ENCODE measurements at places on chromosomes 2 and 18.

GRCh38 chr2:84908948-84909713, 3.7 kb downstream of the TMSB10 start:
- DNase-seq = no peak

DNA sequence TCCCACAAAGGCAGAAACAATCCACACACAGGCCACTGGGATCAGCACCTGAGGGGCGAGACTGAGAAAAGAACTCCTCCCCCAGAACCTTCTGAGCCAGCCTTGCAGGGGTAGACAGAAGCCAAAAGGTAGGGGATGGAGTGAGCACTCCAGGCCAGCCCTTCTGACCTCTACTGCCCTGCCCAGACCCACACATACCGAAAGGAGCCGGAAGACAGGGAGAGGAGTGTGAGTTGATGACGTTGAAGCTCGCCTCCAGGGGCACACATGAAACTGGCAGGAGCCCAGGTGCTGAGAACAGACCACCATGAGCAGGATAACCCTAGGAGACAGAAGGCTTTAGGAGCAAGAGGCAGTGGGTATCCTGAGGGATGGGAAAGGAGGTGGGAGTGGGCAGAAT, 1.8 kb downstream of the SLC23A3 start:
- DNase-seq = no peak

- DNase-seq = no peak
Observed at GRCh38 chr2:202910698-202911097, 775 bp downstream of the WDR12 start.

GRCh38 chr2:230910546-230911177, 14.4 kb downstream of the GPR55 start:
- DNase-seq = no peak

GRCh38 chr2:223029287-223029686, 22.7 kb upstream of the KCNE4 start:
- no peak for DNase-seq

- DNase-seq = peak; percentile 57
Observed at GRCh38 chr18:50030146-50030545, 164.8 kb downstream of the MYO5B start.

- peak; percentile 92 for DNase-seq
Observed at GRCh38 chr18:34707670-34708069, 2.4 kb upstream of the DTNA start.
